ENCODE measurements at places on chromosomes 16 and 17.

DNA sequence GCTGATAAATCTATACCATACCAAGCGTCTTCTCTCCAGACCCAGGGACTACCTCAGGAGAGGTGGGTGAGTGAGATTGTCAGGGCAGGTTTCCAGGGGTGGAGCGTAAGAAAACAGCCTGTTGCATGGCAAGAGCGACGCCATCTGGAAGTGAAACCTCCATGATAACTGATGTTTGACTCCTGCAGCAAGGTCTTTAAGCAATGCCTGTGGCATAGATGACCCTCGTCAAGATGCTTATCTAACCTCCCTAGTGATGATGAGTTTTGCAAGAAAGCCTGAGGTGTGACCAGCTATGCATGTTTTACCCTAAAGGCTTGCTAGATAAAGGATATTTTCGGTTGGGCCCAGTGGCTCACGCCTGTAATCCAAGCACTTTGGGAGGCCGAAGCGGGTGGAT is 71.6 kb downstream of the GSG1L start:
- DNase-seq: no peak

DNA sequence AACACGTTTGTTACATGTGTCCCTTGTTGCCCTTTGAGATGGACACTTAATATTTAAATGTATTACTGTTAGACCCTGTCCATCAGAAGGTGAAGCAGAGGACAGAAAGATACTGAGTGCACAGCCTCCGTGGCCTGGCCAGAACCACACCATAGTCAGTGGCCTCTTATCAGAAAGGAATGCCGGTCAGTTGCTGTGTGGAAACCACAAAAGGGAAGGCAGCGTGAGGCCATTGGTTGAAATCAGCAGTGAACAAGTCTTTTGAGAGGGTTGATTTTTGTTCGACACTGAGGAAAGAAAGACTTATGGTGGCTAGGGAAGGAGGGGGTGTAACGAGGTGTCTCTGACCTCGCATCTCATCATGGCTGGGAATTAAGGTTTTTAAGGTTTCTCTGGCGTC is 85.4 kb upstream of the CLEC18A start:
- DNase-seq: no peak

DNA sequence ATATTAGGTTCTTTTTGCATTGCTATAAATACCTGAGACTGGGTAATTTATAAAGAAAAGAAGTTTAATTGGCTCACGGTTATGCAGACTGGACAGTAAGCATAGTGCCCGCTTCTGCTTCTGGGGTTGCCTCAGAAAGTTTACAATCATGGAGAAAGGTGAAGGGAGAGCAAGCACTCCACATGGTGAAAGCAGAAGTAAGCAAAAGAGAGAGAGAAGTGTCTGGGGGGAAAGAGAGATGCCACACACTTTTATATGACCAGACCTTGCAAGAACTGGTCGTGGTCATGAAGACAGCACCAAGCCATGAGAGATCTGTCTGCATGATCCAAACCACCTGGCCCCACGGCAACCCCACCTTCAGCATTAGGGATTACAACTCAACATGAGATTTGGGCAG is 45.4 kb downstream of the KCNJ16 start:
- DNase-seq: no peak

DNA sequence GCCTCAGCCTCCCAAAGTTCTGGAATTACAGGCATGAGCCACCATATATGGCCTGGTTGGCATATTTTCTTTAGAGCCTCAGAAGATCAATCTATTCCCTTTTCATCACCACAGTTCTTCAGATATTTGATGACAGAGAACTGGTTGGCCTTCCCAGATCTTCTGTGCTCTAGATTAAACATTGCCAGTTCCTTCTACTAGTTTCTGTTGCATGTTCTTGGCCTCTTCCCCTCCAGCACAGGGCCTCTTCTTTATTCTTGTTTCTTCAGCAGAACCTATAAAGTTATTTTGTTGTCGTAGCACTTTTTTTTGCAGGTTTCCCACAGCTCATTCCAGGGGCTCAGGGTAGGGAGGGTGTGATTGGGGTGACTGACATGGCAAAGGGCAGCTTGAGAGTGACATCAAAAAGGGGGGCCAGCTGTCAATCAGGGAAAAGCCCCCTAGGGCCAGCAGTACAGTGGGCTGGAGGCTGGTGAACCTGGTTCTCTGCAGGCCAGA is 9.3 kb downstream of the CHD9 start:
- no peak for DNase-seq

DNA sequence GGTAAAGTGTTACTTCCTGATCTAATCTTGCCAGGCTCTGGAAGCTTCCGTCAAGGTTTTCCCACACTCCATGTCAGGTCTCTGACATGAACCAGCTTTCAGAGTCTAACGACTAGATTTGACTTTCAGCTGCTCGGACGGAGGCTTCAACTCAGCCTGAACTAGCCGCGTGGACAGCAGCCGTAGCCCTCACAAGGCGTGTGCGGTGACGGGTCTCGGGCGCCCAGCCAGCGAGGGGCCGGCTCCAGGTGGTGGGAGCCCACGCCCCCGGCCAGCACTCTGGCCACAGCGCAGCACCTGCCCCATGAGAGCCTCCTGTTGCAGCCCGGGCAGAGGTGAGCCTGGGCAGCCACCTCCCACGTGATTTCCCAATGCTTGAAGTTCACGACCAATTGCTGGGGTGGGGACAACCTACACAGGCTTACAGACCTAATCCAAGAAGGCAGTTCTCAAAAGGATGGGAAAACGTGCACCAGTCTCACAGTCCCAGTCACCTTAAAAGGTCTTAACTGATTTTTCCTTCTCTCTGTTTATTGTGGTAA is 45.5 kb downstream of the TBC1D16 start:
- no peak for DNase-seq

DNA sequence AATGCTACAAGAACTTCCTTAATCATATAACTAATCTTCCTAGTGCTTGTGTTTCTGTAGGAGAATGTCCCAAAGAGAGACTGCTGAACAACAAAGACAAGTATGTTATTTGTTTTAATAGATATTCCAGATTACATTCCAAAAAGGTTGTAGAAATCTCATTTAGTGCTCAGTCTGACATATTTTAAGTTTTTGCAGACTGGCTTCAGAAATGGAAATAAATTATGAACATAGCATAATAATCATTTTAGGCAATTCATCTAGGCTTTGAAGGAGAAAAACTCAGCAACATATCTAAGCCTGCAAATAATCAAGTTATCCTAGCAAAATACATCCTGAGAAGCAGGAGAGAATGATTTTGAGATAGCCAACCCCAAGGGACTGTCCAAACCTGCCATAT is 171.6 kb upstream of the CDH5 start:
- DNase-seq: no peak

DNA sequence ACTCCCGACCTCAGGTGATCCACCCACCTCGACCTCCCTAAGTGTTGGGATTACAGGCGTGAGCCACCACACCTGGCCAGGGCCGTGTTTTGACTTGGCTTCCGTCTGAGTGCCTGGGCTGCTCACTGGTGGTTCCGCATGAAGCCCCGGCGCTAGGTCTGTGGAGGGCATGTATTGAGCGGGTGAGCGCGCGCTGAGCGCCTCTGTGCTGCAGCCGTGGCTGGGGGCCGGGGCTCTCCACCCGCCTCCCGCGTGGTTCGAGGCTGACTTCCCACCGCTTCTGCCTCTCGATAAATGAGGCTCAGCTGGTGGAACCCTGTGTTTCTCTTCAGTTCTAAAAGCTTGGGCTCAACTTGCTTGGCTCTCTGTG is 38.9 kb upstream of the ATP2A3 start:
- no peak for DNase-seq

- DNase-seq: no peak
Measured at GRCh38 chr17:14699574-14700185, 398.8 kb downstream of the HS3ST3B1 start.

- DNase-seq: no peak
Measured at GRCh38 chr16:26762594-26762993, 304.1 kb upstream of the C16orf82 start.

DNA sequence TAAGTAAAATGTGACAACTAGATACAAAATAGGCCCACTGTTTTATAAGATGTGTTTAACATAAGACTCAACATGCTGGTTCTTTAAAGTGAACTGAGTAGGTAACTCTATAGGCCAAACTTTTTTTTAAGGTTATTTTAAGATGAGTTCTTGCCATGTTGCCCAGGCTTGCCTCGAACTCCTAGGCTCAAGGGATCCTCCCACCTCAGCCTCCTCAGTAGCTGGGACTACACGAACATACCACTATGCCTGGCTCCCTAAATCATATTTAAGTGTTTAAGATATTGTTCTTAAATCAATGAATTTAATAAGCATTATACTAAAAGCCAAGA is 69.9 kb downstream of the USP32 start:
- no peak for DNase-seq

GRCh38 chr17:80164185-80164584 is 5.6 kb upstream of the CARD14 start:
- DNase-seq: no peak

- no peak for DNase-seq
Measured at GRCh38 chr17:69047368-69048263, 13.1 kb downstream of the ABCA9 start.

DNA sequence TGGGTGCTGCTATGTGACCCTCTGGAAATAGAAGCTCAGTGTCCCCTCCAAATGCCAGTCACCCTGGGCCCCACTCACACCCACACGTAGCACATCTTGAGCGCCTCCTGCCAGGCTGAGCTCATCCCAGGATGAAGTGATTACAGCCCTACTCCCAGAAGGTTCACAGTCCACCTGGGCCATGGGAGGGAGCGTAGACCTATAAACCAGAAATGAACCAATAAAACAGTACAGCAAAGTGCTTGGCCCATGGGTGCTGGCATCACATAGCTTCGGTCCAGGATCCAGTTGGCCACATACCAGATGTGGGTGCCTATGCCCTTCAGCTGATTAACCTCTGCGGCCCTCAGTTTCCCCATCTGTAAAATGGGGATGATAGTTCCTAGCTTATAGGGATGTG is 2.2 kb upstream of the BICDL2 start:
- no peak for DNase-seq

DNA sequence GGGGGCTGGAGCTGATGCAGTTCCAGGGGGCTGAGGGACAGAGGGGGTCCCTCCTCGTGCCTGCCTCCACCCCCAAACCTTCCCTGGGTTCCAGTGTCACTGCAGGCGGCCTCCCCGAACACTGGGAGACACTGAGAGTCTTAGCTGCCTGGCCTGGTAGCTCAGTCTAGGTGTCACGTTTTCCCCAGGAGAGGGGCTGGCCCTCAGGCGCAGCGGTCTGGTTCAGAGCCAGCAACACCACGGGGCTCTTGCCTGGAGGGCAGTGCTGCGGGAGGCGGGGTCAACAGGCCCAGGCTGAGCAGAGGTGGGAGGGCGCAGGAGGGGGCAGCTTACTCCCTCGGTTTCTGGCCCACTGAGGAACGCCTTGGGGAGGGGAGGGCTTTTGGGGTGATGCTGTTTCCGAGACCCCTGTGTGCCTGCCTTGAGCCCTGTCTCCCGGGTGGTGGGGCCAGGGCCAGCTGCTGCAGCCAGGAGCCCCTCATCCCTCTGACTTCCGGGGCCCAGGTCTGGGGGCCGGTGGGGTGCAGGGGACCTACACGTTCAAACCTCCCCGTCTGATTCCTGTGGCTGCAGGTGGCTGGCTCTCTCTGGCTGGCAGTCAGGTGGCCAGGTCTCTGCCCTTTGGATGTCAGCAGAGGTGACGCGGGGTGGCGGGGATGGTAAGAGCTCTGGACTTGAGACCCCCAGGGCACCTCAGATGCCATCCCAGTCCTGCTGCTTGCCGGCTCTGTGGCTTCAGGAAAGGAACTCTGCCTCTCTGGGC is 89.3 kb upstream of the GSE1 start:
- no peak for DNase-seq

GRCh38 chr17:67689534-67690177 is 28.1 kb upstream of the NOL11 start:
- DNase-seq: no peak

- no peak for DNase-seq
Measured at GRCh38 chr17:29640413-29640812, 17.7 kb upstream of the CORO6 start.

DNA sequence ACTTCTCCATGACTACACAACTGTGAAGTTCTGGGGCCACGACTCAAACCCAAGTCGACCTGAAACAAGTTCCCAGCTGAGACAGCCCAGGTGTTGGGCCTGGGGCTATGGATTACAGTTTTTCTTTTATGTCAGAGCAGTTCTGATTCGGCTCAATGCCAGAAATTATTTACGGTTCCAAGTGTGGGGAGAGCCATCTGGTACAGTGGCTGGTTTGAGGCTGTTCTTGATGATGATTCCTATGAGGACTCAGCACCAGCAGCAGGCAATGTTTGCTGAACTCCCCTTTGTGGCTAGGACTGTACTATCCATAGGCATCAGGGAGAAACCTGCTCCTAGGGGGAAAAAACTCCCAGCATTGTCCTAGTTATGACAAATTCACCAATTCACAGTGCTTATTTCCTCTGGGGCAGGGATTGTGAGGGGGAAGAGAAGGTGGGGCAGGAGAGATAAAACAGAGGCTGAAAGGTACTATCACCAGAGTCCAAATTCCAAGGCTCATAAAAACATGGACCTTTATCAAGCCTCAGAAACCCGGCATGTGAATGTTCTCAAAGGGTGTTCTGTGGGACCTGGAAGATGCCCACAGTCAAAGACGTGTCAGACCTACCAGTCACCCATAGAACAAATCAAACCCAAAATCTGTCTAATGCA is 18.2 kb upstream of the CMTM4 start:
- no peak for DNase-seq

- no peak for DNase-seq
Measured at GRCh38 chr17:45220079-45220478, 1.6 kb upstream of the FMNL1 start.

GRCh38 chr16:89565506-89566372 is 5.3 kb downstream of the RPL13 start:
- DNase-seq: no peak

GRCh38 chr16:85608515-85608885 is 4.6 kb upstream of the GSE1 start:
- DNase-seq: no peak

DNA sequence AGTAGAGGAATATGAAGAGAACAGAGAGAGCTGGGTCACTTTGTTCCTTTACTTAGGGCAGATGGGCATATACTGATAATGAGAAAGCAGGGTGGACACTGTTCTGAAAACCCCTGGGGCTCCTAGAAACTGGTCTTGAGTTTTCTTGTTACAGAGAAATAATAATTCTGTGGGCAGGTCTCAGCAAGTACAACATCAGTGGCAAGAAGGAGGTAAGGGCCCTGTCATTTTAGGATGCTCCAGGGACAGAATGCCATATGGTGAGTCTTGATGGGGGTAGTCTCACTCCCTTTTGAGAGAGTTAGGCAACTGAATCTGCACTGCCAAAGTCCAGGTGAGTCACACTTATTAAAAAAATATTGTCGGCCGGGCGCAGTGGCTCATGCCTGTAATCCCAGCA is 102.3 kb downstream of the KCNJ2 start:
- no peak for DNase-seq
